ENCODE measurements at places on chromosomes 12 and 14.

DNA sequence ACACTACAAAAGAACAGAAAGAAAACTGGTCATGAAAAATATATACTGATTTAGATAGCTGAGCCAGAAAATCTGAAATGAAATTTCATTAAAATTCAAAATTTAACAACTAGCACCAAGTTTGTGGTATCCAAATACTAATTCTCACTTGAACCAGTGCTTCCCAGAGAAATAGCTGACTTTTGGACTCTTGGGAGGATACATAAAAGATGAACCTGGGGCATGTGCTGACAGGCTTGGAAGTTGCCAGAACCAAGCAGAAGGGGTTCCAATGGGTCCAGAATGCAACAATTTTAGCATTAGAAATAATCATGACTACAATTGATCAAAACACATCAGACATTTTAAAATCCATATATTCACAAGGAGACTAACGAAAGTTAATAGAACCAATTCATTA, 175.0 kb downstream of the MDGA2 start:
- no peak for DNase-seq

DNA sequence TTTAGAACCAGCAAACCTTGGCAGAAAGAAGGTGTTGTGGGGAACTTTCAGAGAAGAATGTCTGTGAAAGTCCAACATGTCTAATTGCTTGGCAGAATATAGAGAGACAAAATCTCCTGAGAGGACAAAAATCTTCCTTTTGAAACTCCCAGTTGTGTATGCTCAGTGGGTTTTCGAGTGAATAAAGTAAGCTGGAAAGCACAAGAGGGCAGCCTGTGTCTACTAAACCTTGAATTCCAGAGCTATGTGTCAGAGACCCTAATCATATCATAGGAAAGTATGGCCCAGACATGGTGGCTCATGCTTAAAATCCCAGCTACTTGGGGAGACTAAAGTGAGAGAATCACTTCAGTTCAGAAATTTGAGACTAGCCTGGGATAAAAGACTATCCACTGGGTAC, 661.2 kb downstream of the SLC16A7 start:
- DNase-seq, result peak; percentile 86

DNA sequence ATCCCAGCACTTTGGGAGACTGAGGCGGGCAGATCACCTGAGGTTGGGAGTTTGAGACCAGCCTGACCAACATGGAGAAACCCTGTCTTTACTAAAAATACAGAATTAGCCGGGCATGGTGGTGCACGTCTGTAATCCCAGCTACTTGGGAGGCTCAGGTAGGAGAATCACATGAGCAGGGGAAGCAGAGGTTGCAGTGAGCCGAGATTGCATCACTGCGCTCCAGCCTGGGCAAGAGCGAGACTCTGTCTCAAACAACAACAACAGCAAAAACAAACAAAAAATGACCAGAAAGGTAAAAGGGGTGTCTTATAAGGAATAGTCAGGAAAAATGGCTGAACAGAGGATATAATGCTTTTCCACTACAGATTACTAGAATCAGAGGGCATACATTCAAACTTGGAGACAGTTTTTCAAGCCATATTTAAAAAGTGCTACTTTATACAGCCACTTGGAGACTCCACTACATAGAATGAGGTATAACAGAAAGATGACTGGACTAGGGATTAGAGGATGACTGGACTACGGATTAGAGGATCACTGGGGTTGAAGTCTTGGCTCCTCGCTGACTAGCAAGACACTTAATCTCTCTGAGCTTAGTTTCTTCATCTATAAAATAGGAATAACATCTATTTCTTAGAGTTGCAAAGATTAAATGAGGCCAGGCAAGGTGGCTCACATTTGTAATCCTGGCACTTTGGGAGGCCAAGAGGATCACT, 4.9 kb upstream of the CS start:
- DNase-seq, result no peak

DNA sequence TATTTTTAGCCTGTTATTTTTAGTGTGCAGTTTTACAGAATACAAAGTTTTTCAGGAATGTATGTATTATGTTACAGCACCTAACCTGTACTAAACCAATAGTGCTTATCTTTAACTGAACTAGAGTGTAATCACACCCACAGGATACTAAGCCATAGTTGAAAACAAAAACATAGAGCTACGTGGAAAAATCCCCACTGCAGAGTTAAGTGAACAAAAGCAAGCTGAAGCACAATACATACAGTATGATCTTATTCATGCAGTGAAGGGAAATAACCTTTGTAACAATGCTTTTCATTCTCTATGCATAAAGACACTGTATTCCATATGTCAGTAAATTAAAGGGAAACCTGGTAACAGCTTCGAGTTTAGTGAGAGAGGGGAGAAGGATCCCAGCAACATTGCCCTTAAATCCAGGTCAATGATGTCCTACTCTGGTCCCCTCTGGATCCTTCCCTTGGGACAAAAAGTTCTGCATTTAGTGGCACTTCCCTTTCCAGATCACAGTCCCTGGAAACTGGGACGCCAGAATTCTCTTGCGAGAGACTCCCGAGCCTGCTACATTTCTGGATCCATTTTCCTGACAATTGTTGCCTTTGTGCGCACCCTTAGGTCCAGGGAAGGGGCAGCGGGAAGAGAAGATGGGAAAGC, 121.3 kb upstream of the CCND2 start:
- DNase-seq, result no peak

DNA sequence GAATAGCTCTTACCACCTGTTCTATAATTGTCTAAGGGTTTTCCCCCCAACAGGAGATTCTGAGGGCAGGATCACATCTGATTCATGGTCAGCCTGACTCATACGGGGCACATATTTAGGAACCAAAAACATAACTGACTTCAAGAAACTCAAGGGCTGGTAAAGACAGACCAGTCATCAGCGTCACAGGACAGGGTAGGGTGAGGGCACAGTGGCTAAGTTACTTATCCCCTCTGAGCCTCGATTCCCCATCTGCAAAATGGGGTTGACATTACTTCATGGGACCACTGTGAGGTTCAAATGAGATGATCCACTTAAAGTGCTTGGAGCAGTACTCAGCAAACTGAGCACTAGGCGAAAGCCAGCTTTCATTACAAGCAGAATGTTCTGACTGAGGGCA, 606 bp downstream of the CINP start:
- peak; percentile 28 for DNase-seq

DNA sequence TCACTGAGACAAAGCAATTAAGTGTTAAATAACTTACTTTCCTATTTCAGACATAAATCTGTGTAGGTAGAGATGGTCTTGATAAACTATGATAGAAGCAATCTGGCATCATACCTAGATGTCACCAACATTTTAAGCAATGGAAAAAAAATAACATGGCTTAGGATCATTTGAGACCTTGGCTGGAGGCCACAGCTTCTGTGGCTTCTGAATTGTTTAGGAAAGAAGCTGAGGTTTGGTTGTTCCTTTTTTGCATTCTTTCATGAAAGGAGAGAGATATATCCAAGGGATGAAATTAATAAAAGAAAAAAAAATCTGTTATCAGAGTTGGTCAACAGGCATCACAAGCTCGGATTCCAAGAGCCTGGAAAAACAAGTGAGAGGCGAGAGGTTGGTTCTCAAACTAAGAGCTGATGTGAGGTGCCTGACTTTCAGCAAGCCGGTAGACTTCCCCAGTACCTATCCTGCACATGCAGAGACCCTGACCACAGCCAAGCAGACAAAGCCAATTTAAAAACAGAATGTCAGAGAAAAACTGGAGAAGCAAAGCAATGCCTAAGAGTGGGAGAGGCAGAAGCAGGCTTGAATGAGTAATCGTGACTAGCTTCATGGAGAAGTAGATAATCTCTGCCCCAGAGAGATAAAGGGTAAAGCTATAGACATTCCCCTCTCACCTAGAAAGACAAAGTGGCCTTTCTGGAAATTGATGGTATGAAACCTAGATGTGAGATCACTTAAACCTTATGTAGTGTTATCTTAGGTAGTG, 43.4 kb upstream of the ST8SIA1 start:
- DNase-seq, result no peak

- DNase-seq, result no peak
These were observed 67.2 kb downstream of the TBC1D30 start for GRCh38 chr12:64891629-64892028.

- no peak for DNase-seq
These were observed 76.9 kb downstream of the SMOC1 start for GRCh38 chr14:69955855-69956845.

DNA sequence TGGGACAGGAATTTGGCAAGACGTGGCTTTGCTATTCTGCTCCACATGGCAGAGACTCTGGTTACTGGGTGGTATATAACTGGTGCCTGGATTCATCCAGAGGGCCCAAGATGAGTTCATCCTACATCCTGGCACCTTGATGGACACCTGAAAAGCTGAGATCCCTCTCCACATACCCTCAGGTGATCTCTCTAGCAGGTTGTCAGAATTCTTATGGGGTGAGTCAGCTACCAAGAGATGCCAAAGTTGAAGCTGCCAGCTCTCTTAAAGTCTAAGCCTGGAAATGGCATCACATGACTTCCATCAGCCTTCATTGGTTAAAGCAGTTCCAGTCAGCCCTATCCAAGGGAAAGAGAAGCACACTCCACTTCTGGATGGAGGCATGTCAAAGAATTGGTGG, 300.7 kb upstream of the SEL1L start:
- no peak for DNase-seq

DNA sequence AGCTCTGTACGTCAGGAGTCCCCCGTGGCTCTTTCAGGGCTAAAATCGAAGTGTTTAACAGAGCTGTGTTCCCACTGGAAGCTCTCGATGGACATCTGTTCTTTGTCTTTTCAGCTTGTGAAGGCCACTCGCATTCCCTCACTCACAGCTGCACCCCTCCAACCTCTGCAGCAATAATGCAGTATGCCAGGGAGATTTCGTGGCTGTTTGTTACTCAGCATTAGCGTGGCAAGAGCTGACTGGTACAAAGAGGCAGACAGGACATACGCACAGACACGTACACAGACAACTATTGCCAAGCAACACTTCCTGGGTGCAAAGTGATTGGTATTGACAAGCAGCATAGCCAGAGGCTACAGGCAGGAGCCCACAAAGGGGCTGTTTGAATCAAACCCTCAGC, 11.8 kb upstream of the FBXO21 start:
- no peak for DNase-seq

- DNase-seq, result peak; percentile 88
These were observed 86.5 kb upstream of the SLC38A2 start for GRCh38 chr12:46459111-46459510.

- no peak for DNase-seq
These were observed 162.7 kb downstream of the BMP4 start for GRCh38 chr14:53793790-53794505.

GRCh38 chr12:46556819-46557524, 184.4 kb upstream of the SLC38A2 start:
- DNase-seq, result peak; percentile 92

- DNase-seq, result peak; percentile 74
These were observed 25.5 kb upstream of the TXNRD1 start for GRCh38 chr12:104189915-104190555.

DNA sequence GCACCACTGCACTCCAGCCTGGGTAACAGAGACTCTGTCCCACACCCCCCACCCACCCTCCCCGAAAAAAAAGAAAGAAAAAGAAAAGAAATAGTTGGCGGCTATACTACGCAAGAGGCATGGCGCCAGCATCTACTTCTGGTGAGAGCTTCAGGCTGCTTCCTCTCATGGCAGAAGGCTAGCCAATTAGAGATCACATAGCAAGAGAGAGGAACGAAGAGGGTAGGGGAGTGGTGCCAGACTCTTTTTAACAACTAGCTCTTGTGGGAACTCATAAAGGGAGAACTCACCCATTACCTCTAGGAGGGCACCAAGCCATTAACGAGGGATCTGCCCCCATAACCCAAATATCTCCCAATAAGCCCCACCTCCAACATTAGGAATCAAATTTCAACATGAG, 6.2 kb downstream of the DENND5B start:
- no peak for DNase-seq

GRCh38 chr12:101021911-101022388, 188.1 kb downstream of the SLC5A8 start:
- peak; percentile 75 for DNase-seq

GRCh38 chr14:93969082-93969828, 7.1 kb downstream of the ASB2 start:
- no peak for DNase-seq

DNA sequence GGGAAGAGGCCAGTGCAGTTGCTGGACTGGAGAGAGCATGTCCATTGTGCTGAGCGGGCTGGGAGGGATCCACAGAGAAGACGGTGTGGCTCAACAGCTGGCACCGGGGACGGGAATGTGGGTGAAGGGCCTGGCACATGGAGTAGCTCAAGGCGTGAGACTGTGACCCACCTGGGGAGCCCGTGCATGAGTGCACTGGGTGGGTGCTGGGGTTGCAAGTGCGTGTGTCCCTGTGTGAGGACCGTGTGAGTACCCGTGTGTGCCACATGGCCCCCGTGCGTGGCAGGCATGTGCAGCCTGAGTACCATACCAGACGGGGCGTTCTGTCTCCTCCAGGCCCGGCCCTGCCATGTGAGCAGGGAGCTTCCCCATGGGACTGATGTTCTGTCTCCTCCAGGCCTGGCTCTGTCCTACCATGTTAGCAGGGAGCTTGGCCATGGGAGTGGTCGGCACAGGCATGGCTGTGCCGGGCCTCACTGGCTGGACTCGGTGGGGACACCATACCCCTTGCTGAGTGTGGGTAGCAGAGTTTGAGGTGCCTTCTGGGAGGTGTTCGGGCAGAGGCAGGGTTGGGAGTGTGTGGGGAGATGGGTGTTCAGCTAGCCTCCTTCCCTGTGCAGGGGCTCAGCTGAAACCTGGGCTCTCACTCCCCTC, 234.4 kb downstream of the TMEM121 start:
- no peak for DNase-seq

DNA sequence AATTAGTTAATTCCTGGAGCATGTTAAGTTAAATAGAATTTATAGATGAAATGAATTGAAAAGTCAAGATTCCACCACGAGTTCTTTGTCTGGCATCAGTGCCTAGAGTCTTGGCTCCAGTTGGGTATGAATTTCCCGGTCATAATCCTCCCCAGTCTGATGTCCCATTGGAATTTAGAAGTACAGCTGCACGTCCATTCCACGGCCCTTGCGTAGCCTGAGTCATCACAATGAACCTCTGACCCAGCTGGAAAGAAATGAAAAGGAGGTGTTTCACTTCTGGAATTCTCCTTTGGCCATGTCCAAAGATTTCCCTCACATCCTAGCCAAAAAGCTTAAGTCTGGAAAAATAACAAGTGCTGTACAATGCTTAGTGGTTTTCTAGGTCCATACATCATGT, 122.7 kb downstream of the KICS2 start:
- DNase-seq, result peak; percentile 81

DNA sequence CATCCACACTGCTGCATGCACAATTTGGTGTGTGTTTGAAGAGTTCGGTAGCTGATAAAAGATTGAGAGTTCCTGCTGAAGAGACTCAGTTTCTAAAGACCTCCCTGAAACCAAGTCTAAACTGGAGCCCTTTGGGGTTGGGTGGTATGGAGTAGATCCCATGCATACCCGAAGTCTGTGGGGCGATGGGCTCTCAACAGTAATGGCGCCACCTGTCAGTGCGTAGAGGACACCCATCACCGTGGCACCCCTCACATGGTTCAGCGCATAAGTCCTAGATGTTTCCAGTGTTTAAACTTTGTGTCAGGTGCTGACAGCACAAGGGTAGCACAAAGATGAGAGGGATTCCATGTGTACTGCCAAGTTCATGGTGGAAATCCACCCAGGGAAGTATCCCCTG, 85.9 kb downstream of the ESR2 start:
- no peak for DNase-seq

- DNase-seq, result peak; percentile 35
These were observed 2.9 kb downstream of the RDH12 start for GRCh38 chr14:67704484-67705089.

GRCh38 chr12:131454418-131455217, 256.3 kb upstream of the SFSWAP start:
- DNase-seq, result peak; percentile 22

Data from fibroblast of skin of right biceps (primary cell).